ENCODE measurements at places on chromosomes 5 and 9. TPM values are rescaled to one million over a fixed set of nuclear protein-coding genes. Genes with fewer than 3 reads are reported as not detected.

GRCh38 chr5:166553778-166554177, 1737.7 kb upstream of the WWC1 start:
- ATAC-seq = no peak

DNA sequence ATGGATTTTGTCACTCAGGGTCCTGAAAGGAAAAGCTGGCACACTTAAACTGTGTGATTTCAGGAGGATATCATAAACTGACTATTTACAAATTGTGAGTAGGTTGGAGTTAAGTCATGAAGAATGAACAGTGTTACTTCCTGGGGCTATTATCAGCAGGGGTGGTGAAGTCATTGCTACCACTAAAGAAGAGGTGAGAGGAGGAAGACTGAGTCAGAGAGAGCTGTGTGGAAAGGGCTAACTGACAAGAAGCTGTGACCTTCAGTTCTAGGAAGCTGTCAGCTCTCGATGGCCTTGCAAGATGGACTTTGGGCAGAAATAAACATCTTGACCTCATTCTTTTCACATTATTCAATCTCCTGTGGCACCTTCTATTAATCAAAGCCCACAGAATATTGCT, 72.3 kb upstream of the STARD4 start:
- ATAC-seq = no peak

- ATAC-seq = no peak
Measured at GRCh38 chr5:167822241-167822640, 469.2 kb upstream of the WWC1 start.

DNA sequence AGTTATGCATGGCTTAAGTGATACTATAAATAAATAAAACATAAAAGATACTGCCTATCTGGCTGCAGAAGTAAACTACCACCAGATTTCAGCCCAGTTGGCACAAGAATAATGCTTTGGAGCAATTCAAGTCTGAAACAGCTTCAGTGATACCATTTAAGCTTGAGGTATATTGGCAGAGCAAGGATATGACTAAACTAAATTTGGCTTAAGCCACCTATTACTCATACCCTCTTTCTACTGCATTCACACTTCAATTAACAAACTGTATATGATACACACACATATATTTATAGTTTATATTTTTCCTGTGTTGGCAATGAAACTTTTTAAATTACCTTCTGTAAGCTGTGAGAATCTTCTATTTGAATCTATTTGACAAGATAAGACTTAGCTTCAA, 431.9 kb downstream of the ANXA1 start:
- ATAC-seq = peak; percentile 90

DNA sequence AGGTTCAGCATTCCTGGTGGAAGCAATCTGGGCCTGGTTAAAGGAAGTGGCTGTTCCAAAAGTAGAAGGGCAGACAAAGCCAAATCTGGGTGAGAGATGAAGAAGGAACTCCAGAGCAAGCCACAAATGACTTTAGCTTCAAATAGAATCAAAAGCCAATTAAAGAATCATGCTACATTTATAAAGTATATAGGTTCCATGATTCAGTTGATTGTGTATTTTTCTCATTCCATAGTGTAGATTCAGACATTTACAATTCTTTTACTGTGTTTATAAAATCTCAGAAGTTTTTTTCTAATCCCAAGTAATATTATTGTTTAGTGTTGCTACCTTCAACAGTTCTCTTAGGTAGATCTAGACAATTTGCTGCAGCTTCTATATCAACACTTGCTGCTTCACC, 262.0 kb downstream of the PLK2 start:
- ATAC-seq = no peak

PLCXD3 gene
- total RNA-seq = 0.48 TPM

DNA sequence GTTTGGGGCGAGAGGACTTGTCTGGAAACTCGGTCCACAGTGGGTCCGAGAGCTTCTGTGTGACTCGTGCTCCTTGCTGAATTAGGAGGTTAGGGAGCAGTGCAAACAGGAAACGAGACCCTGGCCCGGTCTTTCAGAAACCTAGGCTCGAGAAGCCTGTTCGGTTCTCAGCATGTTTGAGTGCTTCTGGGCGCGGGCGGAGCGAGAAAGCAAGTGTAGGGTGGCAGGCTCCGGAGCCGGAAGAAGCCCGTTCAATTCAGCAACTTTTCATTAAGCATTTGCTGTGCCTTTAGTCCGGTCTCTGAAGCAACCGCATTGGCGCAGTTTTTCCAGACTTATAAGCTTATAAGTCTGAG, 547 bp downstream of the CLTA start:
- ATAC-seq = peak; percentile 23

CCL28 gene
- total RNA-seq = 7.0 TPM

DNA sequence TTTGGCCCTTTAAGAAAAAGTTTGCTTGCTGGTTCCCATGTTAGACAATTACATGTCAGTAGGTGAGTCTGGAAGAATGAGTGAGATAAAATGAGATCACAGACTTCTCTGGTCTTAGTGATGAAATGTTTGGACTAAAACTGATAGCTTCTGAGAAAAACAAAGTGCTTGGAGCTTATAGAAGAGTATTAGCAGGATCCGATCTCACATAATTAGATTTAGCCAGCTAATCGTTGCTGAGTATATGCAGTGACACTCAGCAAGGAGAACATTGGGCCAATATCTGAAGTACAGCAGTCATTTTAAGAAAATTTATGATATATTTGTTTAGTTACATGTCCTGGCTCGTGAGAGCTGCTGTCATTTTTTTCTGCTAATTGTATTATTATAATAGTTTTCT, 135.8 kb downstream of the SNCAIP start:
- ATAC-seq = no peak
